ENCODE measurements at places on chromosomes 7 and 10. TPM values are rescaled to one million over a fixed set of nuclear protein-coding genes. Genes with fewer than 3 reads are reported as not detected.

Gene NRCAM
- 1.3 TPM for polyA plus RNA-seq

Gene FXYD4
- polyA plus RNA-seq, result not detected

Gene BEND7
- polyA plus RNA-seq, result 9.9 TPM

Gene SRRM3
- 3.0 TPM for polyA plus RNA-seq

Gene PLAC9
- 4.3 TPM for polyA plus RNA-seq

Gene CXCL12
- polyA plus RNA-seq, result 143 TPM

DNA sequence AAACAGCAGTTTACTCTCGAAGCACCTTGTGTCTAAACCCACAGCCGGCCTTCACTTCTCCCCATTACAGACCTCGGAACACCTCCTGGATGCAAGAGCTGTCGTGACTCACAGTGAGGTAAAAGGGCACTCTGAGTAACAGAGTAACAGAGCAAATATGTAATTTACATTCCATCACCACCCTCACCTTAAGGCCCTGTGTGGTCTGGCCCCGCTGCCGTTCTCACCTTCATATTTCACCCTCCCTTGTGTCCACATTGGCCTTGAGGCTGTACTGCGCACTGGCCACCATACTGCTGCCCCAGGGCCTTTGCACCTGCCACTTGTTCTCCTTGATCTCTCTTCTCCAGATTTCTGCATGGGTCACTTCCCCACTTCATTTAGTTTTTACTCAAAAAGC lies 12.6 kb downstream of the FFAR4 start:
- H3K27me3 ChIP-seq, result no peaks in the 10 kb centered on the region
- no peak overlapping the region for H3K27ac ChIP-seq
- DNase-seq, result no peak
- no peaks in the 10 kb centered on the region for H3K36me3 ChIP-seq

GRCh38 chr10:1550291-1550595 lies 187.1 kb downstream of the ADARB2 start:
- no peak for DNase-seq
- no peaks in the 10 kb centered on the region for H3K4me1 ChIP-seq
- H3K27me3 ChIP-seq, result no peaks in the 10 kb centered on the region

GRCh38 chr10:11013836-11014235 lies 3.8 kb upstream of the CELF2 start:
- no peaks in the 10 kb centered on the region for H3K27me3 ChIP-seq
- H3K36me3 ChIP-seq, result no peaks in the 10 kb centered on the region
- no peak overlapping the region for H3K4me3 ChIP-seq
- no peak for DNase-seq
- H3K4me1 ChIP-seq, result peaks cover 8% of the 10 kb centered on the region
- H3K27ac ChIP-seq, result no peak overlapping the region

DNA sequence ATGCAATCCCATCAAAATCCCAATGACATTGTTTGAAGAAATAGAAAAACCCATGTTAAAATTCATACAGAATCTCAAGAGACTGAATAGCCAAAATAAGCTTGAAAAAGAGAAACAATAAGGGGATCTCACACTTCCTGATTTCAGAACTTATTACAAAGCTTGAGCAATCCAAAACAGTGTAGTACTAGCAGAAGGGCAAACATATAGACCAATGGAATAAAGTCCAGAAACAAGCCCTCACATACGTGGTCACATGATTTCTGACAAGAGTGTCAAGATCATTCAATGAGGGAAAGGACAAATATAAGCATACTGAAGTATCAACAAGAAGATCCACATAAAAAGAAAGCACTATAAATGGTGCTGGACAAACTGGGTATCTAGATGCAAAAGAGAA lies 31.9 kb downstream of the MICU1 start:
- no peak overlapping the region for H3K27ac ChIP-seq
- H3K36me3 ChIP-seq, result no peaks in the 10 kb centered on the region
- no peaks in the 10 kb centered on the region for H3K27me3 ChIP-seq
- DNase-seq, result no peak

GRCh38 chr10:31700181-31700611 lies 228.4 kb downstream of the ARHGAP12 start:
- no peaks in the 10 kb centered on the region for H3K36me3 ChIP-seq
- no peak overlapping the region for H3K4me3 ChIP-seq
- DNase-seq, result no peak
- peak overlapping the region; percentile 40 for H3K27ac ChIP-seq
- H3K4me1 ChIP-seq, result peaks cover 18% of the 10 kb centered on the region
- no peaks in the 10 kb centered on the region for H3K27me3 ChIP-seq

DNA sequence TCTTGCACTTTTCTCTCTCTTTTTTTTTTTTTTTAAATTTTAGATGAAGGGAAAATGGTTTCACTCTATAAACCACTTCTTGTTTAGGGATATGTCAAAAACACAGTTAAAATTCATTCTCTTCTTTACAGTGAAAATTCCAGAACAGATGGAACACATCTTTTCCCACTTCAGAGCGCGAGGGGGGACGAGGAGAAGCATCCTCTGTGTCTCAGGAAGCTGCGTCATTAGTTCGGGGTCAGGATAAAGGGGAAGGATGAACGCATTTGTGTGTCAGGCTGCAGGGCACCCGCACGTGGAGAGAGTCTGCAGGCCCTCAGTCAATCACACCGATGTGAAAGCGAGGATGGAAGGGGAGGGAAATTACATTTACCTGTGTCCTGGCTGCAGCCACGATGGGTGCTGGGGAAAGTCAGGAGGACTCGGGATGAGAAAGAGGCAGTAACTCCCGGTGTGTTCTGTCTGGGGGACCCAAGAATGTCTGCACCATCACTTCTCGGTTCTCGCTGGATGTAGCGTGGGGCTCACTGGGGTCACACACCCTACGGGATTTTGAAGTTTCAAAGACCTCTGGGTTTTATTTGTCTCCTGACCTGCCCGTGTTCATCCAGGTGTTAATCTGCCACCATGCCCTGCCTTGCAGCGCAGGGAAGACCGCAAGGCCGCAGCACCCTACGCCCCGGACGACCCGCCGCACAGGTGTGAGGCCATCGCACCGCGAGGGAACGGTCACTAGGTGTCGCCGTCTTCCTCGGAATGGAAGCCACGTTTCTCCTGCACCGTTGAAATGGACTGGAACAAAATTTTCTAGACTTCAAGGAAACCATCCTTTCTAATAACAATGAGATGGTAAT lies 66.7 kb upstream of the PITRM1 start:
- H3K27ac ChIP-seq, result no peak overlapping the region
- DNase-seq, result peak; percentile 77
- H3K4me1 ChIP-seq, result no peaks in the 10 kb centered on the region

GRCh38 chr7:31957756-31958155 lies 112.5 kb downstream of the PDE1C start:
- H3K27ac ChIP-seq, result no peak overlapping the region
- H3K4me3 ChIP-seq, result no peak overlapping the region
- H3K4me1 ChIP-seq, result no peaks in the 10 kb centered on the region
- DNase-seq, result no peak

DNA sequence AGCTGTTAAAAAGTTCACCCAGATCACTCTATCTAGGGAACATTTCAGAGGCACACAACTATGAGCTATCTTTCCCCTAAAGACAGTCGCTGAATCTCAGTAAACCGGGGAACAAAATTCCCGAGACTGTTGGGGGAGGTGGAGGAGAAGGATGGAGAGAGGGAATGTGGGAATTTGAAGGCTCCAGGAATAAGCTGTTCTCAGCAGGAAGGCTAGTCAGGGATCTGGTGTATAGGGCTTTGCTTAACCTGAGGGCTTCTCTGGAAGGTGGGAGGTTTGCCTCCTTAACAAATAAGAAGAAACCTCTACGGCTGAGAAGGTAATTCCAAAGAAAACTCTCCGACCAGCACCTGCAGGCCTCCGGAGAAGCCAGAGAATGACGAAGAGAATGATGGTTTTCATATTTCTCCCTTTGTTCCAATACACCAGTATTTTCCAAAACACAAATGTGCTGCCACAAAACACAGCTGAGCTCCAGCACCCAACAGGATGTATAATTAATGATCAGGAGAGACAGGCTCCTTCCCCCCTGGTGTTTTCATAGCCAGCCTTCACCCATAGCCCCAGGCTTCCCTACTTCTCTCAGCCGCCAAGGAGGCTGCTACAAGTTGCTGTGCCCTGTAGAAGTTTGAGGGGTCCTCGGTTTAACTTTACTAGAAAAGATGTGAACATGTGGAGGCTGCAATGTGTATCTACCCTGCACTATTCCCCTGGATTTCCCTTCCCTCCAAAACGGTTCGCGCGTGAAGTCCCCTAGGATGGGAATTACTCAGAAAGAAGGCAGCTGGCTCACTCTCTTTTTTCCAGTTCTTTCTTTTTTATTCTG lies 2.0 kb downstream of the KCNMA1 start:
- no peaks in the 10 kb centered on the region for H3K36me3 ChIP-seq
- H3K27me3 ChIP-seq, result no peaks in the 10 kb centered on the region
- DNase-seq, result no peak
- H3K4me1 ChIP-seq, result peaks cover 4% of the 10 kb centered on the region

- no peak overlapping the region for H3K27ac ChIP-seq
- H3K27me3 ChIP-seq, result no peaks in the 10 kb centered on the region
- no peak for DNase-seq
These were observed 40.4 kb upstream of the STEAP4 start for GRCh38 chr7:88347090-88347489.

DNA sequence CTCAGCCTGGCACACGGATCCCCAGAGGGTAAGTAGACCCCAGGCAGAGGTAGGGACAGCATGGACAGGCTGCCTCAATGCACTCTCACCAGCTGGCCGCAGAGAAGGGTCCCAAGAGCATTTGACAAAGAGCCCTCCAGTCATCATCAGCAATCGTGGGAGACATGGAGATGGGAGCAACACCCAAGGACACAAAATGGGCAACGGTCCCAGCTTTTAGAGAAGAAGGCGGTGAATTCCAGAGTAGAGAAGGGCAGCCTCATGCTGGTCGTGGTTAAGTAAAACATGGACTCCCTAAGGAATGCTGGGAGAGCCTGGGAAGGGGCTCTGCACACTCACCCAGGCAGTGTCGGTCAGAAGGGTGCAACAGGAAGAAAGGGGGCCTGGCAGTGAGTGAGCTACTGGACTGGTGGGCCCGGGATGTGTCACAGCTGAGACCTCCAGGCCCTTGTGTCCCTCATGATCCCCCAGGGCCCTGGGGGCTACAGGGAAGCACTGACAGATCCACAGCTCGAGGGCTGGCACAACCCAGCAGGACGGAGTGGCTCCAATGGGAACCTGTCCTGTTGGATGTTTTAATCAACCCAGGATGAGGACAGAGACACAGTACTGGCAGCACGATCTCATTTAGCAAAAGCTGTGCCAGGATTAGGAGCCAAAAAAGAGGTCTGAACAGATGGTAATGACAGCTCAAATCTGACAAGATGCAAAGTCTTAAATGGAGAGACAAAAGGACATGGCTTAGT lies 147.1 kb downstream of the NEURL1 start:
- H3K27me3 ChIP-seq, result no peaks in the 10 kb centered on the region
- no peak overlapping the region for H3K4me3 ChIP-seq
- peak overlapping the region; percentile 52 for H3K27ac ChIP-seq
- no peaks in the 10 kb centered on the region for H3K36me3 ChIP-seq
- peaks cover 39% of the 10 kb centered on the region for H3K4me1 ChIP-seq

- no peak overlapping the region for H3K27ac ChIP-seq
- H3K27me3 ChIP-seq, result no peaks in the 10 kb centered on the region
- H3K4me1 ChIP-seq, result no peaks in the 10 kb centered on the region
- H3K36me3 ChIP-seq, result no peaks in the 10 kb centered on the region
- DNase-seq, result no peak
These were observed 147.0 kb downstream of the BBS9 start for GRCh38 chr7:33276325-33276724.

- H3K36me3 ChIP-seq, result no peaks in the 10 kb centered on the region
- DNase-seq, result no peak
- H3K4me1 ChIP-seq, result no peaks in the 10 kb centered on the region
- H3K27ac ChIP-seq, result no peak overlapping the region
- no peaks in the 10 kb centered on the region for H3K27me3 ChIP-seq
- no peak overlapping the region for H3K4me3 ChIP-seq
These were observed 473.3 kb downstream of the LRMDA start for GRCh38 chr10:75904499-75905283.

GRCh38 chr7:157528785-157529341 lies 192.1 kb downstream of the DNAJB6 start:
- no peaks in the 10 kb centered on the region for H3K27me3 ChIP-seq
- no peak overlapping the region for H3K4me3 ChIP-seq
- no peak for DNase-seq

DNA sequence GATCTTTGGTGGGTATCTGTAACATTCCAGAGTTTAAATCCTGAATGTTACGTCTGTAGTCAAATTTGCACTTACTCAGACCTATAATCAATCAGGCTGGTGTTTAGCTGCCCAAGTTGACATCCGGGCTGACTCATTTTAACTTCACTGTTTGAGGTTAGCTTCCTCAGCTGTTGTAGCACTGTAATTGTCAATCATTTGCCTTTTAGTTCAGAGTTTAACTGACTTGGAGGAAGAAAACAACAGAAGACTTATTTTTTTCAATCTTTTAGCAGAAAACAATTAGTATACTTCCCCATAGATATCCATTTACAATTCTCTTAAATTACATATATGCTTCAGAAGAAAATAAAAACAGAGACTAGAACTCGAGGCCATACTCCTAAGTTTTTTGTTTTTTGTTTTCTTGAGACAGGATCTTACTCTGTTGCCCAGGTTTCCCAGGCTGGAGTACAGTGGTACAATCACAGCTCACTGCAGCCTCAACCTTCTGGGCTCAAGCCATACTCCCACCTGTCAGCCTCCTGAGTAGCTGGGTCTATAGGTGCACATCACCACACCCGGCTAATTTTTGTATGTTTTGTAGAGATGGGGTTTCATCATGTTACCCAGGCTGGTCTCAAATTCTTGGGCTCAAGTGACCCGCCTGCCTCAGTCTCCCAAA lies 38.5 kb upstream of the LRRC17 start:
- H3K27me3 ChIP-seq, result no peaks in the 10 kb centered on the region
- H3K27ac ChIP-seq, result no peak overlapping the region
- H3K4me3 ChIP-seq, result no peak overlapping the region
- no peaks in the 10 kb centered on the region for H3K36me3 ChIP-seq
- no peaks in the 10 kb centered on the region for H3K4me1 ChIP-seq

GRCh38 chr7:18788026-18788425 lies 292.5 kb downstream of the HDAC9 start:
- no peak overlapping the region for H3K27ac ChIP-seq
- no peak for DNase-seq
- no peaks in the 10 kb centered on the region for H3K36me3 ChIP-seq
- no peak overlapping the region for H3K4me3 ChIP-seq

DNA sequence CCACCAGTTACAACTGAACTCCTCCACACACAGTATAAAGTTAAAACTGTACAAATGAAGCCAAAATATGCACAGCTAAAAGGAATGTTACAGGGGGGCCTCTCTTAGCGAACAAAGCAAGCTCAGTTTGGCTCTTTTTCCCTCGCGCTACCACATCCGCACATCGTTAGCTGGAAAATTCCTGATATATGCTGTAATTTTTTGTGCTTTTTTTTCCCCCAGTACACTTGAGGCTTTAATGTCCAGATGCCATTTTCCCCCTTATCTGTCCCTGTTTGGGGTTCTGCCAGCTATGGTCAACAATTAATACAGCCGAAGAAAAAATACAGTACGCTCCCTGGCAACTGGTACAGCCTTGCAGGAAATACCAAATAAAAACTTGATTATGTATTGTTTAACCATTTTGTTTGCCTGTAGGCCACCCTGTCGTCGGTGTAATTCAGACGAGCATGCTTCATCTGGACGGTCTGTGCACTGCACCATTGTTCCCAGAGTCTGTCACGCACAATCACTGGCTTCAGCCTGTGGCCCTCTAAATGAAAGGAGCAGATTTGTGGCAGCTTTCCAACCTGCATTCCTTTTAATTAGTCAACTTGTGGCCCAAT lies 108.1 kb upstream of the FAM133B start:
- no peaks in the 10 kb centered on the region for H3K27me3 ChIP-seq
- H3K36me3 ChIP-seq, result no peaks in the 10 kb centered on the region
- H3K27ac ChIP-seq, result no peak overlapping the region
- peaks cover 5% of the 10 kb centered on the region for H3K4me1 ChIP-seq
- no peak overlapping the region for H3K4me3 ChIP-seq
